Activated T-cell treated with anti-CD3 and anti-CD28 coated beads for 48 hours (primary cell): ENCODE measurements at places on chromosomes 5 and 9.

DNA sequence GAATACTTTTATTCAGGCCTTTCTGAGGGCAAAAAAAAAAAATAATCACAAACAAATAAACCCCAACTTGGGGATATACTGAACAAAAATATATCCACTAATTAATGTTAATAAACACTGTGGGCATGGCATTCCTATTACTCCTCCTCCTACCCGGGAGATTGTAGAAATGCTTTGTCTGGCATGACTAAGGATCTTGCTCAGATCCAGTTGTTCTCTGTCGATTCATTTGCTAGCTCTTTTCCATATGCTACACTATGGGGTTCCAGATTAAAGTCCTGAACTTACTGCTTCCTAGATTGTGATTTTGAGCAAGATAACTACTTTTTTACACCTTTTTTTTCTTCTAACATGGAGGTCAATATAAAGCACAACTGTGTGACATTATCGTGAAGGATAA lies 102.2 kb upstream of the PRR16 start:
- no peak for DNase-seq

- DNase-seq = no peak
Measured at GRCh38 chr9:126709241-126709640, 95.5 kb downstream of the LMX1B start.

DNA sequence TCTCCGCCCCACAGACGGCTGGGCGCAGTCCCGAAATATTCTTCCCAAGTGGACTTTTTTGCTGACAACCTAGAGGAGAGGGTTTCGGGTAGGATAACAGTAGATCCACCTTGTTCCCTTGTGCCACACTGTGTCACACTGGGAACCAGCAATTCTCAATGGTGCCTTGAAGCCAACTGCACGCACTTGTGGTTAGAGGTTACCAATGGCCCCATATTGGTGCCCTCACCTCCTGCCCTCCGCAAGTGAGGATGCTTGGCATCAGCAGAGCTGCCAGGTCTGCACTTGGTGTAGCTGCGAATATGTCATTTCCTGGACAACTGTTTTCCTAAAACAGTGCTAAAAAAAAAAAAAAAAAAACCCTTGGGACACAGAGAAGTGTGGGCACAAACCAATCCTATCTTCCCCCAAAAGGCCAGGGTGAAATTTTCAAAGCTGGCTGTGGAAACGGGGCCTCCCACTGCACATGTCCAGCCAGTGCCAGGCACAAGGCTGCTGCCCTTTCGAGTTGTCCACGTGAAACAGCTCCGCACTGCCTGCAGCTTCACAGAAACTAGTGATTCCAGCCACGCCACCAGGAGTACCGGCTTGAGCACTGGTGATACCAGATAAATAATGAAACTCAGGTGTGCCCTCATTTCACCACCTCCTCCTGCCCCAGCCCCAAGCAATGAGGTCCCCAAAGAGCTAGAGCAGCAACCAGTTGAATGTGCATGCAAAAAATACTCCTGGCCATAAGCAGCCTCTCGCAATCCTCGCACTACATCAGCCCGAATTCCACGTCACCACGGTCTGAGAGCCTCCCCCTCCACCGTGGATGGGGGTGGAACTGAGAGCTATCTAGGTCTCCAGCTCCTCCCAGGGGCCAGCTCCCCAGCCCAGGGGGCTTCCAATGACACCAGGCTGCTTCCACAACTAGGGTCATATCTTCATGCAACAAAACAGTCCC lies 51.2 kb downstream of the USP20 start:
- DNase-seq = peak; percentile 57

DNA sequence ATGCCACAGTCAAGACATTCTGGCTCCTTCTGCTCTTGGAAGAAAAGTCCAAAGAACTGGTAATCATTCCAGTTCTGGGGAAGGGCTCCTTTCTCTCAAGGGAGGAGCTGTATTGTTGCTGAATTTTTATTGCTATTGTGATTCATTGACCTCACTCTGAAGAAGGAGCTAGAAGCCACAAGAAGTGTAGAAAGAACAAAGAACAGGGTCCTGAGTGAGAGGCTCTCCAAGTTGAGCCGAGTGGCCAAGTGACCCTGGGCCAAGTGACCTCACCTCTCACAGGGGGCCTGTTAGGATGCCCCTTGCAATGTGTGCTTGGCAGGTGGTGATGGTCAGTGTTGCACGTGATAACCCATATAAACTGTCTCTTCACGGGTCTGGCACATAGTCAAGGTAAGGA lies 173.3 kb downstream of the FGF18 start:
- no peak for DNase-seq

DNA sequence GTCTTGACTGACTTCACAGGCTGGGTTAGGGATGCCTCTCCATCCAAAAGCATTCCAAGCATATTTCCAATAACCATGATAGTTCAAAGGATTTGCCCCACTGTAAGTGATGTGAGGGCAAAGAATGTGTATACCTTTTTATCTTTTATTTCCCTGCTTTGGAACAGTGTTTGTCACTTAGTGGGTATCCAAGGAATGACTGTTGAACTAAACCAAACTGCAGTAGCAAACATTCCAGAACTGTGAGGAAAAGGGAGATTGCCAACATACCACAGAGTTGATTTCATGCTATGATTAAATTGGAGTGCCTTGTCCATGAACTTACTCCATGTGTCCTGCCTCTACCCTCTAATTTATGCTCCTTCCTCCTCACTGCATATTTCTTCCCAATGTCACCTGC lies 400.0 kb downstream of the KIAA0825 start:
- no peak for DNase-seq

DNA sequence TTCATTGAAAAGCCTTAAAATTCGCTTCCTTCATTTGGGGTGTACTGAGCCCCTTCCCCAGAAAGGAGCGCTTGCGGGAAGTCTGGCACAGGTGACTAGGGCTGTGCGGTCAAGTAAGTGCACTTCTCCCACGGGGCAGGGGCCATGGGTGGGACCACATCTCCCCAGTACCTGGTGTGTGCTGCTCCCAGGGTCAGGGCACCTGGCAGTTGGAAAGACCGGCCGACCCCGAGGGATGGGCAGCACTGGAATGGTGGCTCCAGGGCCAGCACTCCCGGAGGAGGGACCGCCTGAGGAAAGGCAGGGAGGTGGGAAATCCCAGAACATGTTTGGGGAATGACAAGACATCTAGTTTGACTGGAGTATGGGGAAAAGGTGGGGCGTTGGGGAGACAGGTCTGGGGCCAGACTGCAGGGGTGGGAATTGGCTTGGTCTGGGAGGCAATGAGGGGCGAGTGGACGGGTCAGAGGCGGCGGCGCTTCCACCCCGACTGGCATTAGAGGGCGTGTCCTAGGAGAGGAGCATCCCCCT lies 727 bp upstream of the GLIPR2 start:
- DNase-seq = no peak

DNA sequence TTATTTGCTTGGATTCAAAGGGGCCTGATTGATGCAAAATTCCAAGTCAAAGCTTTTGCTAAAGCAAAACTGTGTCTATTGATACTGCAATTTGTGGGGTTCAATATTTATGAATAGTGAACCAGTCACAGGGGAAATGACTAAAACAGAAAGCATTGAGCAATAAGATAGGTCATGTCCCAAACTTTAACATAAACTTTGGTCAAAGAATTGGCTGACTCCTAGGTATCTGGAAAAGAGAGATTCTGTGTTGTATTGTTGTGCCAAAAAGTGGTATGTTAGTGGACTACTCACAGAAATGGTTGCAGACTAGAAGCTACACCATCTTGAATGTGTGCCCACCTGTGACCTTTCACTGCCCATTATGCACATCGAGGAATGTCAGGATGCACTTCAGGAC lies 585.5 kb upstream of the RGMB start:
- DNase-seq = no peak

DNA sequence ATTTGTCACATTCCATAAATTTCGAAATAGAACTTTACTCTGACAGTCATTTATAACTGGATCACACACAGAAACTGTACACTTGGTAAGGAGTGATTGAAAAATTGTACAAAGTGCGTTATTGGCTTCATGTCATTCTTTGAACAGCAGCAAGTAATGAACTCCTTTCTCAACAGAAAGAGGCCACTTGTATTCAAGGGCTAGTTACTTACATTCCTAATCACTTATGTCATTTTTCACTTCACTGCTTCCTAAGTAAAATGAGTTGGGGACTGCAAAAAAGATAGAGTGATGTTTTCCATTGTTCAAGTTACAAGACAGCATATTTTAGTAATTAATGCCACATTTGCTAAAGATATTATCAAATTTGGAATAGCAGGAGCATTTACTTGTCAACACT lies 893.2 kb downstream of the DTWD2 start:
- no peak for DNase-seq

- no peak for DNase-seq
Measured at GRCh38 chr5:159128070-159128541, 28.4 kb upstream of the EBF1 start.

DNA sequence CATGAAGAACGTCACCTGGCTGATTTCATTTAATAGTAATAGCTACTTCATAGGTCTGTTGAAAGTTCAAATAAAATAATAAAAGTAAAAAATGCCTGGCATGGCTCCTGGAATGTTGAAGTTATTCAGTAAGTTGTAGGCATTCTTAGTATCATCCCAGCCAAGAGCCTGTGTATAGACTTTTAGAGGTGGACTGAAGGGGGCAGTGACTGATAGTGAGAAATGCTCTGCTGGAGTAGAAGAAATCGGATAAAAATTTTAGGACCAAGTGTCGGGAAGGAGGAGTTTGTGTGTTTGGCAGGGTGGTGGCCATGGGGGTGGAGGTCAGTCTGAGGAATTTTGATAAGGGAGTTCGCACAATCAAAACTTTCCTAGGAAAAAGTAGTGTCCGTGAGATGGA lies 3.6 kb downstream of the ZFP2 start:
- DNase-seq = no peak

- no peak for DNase-seq
Measured at GRCh38 chr5:72093217-72093616, 14.1 kb upstream of the MAP1B start.
